ENCODE measurements at places on chromosomes 3 and 15.
A peak's percentile ranks its signal among the peaks of the same experiment; 100 is the strongest.

DNA sequence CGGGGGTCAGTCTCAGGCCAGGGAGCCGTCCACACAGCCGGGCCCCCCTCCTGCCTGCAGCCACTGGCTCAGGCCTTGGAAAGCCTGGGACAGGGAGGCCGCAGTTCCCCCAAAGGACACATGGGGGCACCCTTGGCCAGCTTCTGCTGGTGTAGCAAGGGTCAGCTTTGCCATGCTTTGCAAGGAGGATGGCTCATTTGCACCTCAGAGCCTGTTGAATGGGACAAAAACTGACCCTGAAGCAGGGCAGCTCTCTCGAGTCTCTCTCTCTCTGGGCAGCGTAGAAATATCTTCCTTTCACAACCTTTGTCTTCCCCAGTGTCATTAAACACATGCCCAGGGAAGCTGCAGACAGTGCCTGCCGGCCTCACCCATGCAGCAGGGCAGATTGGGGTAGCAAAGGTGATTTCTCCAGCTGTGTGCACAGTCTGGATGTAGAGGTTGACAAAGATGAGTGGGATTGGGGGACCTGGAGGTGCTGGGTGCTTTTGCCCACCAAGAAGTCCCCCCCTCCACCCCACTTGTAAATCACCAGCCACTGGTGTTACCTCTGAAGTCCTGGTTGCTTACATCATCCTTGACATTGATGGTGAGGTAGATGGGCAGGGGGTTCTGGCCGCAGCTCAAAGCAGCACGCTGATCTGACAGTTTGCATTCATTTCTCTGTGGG lies 17.4 kb upstream of the EHD4 start:
- DNase-seq: peak; percentile 89

DNA sequence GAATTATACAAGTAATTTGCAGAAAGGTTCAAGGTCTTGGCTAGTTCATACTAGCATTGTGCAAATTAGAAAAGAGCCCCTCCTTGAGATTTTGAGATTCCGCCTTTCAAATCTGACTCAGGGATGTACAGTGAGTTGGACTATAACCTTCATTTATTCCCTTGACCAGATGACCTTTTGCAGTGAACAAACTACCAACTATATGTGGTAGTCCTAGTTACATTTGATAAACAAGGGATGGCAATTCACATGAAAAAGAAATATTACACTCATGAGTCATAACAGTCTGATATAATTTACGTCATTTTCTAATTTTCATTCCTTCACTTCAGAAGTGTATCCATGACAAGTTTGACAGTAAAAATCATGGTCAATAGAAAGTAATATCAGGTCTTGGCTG lies 860.4 kb downstream of the ROBO1 start:
- DNase-seq: no peak

DNA sequence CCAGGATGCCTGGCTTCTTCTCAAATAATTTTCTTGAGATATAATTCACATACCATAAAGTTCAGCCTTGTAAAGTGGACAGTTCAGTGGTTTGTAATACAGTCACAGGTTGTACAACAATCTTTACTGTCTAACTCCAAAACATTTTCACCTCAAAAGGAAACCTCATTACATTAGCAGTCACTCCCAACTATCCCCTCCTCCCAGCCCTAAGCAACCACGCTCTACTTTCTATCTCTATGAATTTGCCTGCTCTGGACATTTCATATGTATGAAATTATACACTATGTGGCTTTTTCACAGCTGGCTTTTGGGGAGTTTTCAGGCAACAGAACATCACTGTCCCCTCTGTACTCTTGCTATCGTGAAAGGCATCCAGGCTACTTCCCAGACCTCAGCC lies 17.5 kb downstream of the TGM5 start:
- no peak for DNase-seq

DNA sequence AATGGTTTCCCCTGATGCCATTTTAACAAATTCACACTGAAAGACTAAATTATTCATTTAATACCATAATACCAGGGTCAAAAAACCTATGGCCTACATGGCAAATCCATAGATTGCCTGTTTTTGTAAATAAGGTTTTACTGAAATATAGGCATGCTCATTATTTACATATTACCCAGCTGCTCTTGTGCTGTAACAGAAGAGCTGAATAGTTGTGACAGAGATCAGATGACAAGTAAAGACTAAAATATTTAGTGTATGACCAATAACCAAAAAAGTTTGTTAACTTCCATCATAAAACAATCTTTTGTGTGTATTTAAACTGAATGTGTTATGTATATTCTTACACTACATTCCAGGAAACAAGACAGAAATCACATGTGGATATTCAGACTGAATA lies 60.2 kb downstream of the DENND4A start:
- no peak for DNase-seq

GRCh38 chr15:80929689-80930088 lies 59.9 kb downstream of the MESD start:
- no peak for DNase-seq

DNA sequence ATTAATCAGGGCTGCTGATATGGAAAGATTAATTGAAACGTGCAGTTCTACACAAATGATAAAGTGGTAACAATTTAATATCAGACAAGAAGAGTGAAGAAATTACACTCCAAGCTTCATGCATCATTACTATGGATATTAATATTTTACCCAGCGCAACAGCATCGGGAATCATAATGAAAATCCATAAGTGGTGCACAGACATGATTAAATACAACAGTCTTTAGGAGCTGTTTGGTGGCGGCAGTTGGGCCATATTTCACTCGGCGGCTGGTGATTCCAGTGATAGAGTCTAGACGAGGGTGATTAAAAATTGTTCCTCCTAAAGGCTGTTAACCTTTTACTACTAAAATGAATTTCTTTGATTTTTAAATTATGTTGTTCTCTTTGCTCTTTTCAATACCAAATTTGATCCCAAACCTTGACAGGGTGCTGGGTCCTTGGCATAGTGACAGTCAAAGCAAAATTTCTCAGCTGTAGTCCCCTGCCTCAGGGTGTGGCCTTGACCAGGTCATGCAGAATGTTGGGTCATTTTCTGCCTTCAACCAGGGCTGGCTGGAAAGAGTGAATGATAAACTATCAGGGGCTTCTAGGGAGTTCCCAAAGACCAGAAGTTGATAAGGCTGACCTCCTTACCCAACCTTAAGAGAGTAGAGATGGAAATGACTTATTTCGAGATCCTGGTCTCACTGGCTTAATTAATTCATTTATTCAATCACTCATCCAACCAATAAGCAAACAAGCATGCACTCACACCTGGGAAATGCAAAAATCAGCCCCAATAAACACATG lies 392.0 kb downstream of the IL20RB start:
- no peak for DNase-seq

DNA sequence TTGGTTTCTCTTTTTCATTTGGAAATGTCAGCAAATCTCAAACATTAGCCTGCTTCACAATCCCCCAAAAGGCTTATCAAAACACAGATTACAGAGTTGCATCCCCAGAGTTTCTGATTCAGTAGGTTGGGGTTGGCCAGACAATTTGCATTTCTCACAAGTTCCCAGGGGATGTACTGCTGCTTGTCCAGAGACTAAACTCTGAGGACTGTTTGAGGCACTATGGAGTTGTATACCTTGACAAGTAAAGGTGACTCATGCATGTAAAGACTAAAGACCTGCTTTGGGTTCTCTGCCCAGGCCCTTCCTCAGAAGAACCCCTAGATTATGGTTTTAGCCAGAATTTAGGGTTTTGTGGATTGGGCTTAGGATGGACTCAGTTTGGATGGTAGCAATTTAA lies 151.1 kb upstream of the ARHGEF26 start:
- DNase-seq: no peak

DNA sequence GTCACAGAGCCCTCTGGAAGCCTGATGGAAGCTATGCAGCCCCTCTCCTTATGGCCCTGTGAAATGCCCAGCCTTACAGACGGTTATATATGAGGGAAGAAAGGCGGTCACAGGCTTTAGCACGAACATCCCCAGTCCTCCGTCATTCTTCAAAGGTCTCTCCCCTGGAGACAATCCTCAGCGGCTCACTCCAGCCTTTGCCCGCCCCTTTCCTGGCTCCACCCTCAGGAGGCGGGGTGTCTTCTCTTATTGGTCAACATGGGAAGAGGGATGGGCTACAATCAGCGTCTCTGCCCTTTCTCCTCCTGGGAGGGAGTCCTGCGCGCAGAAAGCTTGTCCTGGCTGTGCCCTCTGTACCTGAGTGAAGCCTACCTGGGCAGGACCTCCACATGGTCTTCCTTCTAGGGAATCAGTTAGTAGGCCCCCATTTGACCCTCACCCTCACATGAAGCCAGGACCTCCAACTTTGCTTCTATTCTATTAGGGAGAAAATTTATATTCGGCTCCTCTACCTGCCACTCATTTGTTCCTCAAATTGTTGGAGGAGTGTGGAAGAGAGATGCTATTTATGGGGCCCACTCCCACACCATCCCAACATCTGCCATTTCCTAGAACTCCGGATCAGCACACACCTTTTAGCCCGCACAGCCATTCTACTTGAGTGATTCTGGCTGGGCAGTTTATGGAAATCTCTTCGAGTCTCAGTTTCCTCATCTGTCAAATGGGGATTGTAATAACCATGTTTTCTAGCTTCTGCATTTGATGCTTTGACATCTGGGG lies 112.9 kb upstream of the SLC6A11 start:
- no peak for DNase-seq

DNA sequence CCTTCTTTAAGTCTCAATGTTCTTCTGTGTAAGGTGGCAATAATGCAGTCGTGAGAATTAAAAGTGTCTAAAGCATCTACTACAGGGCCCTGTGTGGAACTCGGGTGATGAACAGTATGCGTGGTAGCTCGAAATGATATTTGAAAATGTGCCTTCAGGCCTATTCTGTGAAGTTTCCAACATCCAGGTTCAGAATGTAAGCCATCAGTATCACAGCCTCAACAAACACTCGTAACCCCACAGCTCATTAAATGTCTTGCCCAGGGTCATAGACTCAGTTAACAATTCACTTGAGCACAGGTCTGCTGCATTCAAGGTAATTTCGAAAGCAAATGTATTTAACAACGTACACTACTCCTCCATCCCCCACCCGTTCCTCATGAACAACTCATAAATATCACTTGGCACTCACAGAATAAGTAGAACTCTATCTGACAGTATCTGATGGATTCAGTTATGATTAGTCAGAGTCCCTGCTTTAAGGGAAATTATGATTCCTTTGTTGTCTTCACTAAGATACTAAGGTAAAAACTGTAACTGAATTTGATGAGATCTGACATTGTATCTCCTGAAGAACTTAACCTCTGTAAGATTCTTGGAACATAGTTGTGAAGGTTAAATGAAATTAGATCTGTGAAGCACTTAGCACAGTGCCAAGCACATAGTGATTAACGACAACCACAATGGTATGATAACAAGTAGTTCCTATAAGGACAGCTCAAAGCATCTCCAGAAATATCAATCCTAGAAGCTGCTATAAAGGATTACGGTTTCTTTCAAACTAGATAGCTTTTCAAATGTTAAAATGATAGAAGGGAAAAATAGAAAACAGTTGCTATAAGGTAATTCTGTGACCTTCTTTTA lies 642.3 kb downstream of the TBL1XR1 start:
- no peak for DNase-seq

DNA sequence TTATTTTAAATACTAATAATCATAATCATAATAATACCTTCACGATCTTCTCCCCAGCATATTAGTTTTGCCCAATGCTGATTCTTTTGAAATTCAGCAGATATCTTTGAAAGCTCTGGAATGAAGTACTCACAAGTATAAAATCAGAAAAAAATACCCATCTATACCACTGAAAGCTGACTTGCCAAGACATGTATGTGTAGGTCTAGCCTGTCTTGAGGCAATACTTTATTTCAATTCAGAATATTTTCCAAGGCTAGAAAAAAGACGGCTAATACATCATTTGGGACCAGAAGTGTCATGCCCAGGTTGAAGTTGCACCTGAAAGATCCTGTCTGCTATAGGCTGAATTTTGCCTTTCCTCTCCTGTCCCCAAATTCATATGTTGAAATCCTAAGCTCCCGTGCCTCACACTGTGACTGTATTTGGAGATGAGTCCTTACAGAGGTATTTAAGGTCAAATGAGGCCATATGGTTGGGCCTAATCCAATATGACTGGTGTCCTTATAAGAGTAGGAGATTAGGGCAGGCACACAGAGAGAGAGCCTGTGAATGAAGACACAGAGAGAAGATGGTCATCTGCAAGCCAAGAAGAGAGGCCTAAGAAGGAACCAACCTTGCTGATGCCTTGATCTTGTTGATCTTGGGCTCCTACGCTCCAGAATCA lies 255.9 kb upstream of the CMC1 start:
- no peak for DNase-seq

DNA sequence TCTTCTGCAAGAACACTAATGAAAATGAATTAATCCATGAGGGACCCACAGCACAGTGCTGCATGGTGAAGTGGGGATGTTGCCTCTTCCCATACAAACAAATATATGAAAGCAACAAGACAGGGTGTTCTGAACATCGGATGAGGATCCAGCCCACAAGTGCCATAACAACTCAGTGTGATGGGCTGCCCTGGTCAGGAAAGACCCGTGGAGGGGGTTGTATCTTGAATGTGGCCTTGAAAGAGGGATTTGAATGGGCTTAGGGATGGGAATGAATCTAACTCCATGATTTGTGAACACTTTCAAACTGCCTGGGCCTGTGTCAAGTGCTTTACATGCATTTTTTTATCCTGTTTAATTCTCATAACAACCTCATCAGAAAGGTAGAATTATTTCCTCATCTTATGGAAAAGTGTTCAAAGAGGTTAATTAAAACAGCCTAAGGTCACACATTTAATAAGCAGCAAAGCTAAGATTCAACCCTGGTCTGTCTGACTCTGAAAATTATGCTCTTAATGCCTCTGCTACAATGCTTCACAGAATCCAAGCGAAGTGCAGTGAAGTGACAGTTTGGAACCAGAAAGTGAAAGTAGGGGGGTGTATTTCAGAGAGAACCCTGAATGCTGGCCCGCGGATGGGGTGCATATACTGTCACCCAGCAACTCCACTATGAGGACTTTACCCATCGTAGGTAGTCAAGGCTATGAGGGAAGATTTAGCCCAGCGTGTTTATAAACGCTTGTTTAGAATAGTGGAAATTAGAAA lies 65.6 kb upstream of the HEG1 start:
- DNase-seq: no peak

All from heart right ventricle (tissue), 16 donors.